Activated CD4-positive, alpha-beta memory T cell treated with anti-CD3 and anti-CD28 coated beads, Interleukin-2, amount 10 ng/mL, durations not matched to agents 7 days and 5 days (primary cell): ENCODE measurements at places on chromosomes 13 and 19.

GRCh38 chr13:100515410-100515800, 73.2 kb downstream of the GGACT start:
- no peak for DNase-seq

DNA sequence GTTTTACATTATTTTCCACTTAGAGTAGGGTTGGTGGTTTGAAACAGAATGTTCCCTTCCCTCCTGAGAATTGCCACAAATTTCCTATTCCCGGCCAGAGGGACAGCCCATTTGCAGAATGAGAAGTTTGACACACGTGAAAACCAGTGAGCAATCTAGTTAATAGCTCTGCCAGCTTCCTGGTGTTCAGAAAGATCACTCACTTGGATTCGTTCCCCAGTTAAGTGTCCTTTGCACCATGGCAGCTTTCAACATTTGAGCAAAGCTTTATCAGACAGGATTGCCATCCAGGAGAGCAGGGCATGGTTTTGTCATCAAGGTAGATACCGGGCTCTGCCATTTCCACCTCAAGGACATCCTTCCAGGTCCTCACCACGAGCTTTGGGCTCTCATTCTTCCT, 28.2 kb downstream of the RASL11A start:
- no peak for DNase-seq

DNA sequence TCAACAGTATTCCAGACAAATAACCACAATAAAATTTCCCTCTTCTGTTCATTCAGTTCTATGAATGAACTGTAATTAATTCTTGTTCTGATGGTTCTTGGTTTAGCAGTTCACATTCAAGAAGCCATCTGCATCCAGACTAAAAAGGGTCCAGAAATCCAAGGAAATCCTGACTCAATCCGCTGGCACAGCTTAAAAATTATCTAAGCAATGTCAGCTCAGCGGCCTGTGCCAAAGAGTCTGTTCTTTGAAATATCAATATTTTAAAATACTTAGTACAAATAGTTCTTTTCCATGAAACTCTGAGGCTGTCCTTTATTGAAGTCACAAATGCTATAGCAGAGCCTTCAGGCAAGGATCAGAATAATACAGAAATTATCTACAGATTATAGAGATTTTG, 57.2 kb downstream of the DHRS12 start:
- DNase-seq, result no peak

DNA sequence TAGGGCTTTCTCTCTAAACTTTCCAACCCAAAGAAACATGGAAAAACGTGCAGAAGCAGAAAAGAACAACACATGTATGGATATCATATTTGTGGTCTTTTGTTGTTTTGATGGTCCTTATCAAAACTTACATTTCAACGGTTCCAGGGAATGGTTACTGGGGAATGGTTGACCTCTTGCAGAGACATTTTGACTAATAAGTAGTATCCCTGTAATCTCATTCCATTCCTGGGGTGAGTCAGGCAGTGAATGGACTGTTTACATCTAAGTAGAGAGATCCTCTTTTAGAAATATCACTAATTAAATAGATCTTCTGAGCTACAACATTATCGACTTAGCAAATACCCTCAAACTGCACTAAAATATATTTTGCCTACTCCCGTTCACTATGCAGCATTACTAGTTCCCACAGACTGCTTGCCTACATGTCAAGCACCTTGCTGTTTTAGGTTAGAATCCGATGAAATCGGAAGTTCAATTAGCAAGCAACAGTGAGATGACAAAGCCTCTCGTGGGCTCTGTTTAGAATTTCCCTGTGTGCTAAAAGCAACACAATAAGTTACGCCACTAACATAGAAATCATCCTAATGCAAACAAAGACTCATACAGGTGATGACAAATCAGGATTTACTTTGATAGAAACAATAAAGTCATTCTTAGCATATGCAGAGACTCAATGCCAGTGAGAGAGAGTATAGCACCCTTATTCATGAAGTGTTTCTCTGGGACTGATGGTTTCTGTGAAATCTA, 797.7 kb upstream of the ARGLU1 start:
- DNase-seq, result no peak
